Urinary bladder (tissue), 4 donors: ENCODE measurements at places on chromosomes 1 and 21. TPM values are rescaled to one million over a fixed set of nuclear protein-coding genes. Genes with fewer than 3 reads are reported as not detected.

Gene PTGFR
- 9.2 TPM for polyA plus RNA-seq

Gene DMRTA2
- not detected for polyA plus RNA-seq

Gene SLC16A4
- polyA plus RNA-seq: 3.6 TPM

Gene ANKRD45
- polyA plus RNA-seq: 0.32 TPM

Gene ABCD3
- 24.7 TPM for polyA plus RNA-seq

Gene OR6N1
- not detected for polyA plus RNA-seq

Gene CNIH3
- 2.1 TPM for polyA plus RNA-seq

Gene ADGRL4
- polyA plus RNA-seq: 23.9 TPM

Gene SPATA6
- 10.4 TPM for polyA plus RNA-seq

Gene KRTAP25-1
- not detected for polyA plus RNA-seq

Gene SYT14
- polyA plus RNA-seq: 0.05 TPM

Gene SPRR2G
- polyA plus RNA-seq: not detected

Gene ATF6
- polyA plus RNA-seq: 13.0 TPM
